ENCODE measurements at places on chromosomes 5 and 9.

- no peak for DNase-seq
Measured at GRCh38 chr9:113349445-113350094, at the start of gene BSPRY. TSS of gene BSPRY (plus strand) at chr9:113349541. CDS start at chr9:113349580, 39 bp downstream.

DNA sequence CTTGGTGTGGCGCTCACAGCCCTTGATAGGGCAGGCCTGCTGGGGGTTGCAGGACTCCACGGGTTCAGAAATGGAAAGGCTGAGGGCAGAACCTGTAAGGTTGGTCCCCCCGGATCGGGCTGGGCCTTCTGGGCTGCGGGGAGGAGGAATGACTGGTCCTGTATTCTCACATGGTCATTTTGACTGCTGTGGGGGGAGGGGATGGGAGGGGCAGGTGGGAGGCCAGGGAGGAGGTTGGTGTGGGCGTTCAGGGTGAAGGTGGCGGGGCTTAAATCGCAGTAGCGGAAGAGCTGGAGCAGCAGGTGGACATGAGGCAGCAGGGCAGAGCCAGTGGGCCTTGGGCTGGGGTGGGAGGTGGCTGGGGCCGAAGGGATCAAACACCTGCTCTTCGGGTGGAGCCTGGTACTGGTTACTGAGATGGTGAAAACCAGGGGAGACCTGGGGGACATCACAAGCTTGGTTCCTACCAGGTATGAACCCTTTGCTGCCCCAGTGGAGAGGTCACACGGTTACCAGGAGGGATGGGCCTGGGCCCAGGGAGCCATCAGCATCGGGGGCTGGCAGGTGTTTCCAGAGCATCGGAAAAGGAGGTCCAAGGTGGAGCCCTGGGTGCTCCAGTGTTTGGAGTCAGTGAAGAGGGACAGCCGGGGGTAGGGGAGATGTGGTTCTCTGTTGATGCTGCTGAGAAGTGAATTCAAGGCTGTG lies 1.8 kb downstream of the MRPS2 start:
- DNase-seq: no peak

- no peak for DNase-seq
Measured at GRCh38 chr9:98573749-98574278, 134.9 kb downstream of the GABBR2 start.

GRCh38 chr9:95785209-95785608 lies 90.3 kb upstream of the ERCC6L2 start:
- DNase-seq: no peak

DNA sequence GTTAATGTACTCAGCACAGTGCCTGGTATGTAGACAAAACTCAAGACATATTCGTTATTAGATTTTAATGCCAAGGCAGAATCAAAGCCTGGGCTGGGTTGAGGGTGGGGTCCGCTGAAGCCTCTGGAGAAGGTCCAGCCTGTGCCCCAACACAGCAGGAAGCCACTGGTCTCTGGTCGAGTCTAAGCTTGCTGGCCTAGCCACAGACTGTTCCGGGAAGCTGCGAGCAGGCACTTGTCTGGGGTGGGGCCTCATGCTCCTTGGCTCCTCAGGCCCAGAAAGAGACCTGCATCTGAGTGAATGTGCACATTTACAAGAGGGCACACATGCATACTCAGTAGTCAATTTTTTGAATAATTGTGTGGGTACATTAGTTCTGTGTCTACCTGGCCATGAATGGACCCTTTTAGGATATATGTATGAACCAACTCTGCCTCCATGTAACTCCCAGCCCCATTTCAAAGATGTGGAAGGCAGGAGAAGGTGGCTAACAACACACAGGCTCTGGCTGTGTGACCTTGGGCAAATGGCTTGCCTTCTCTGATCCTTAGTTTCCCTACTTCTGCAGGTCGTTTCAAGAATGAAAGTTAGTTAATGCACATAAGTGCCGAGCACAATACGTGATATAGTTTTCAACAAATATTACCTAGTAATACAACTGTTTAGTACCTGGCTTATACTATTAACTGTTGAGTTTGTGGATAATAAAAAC lies 18.3 kb downstream of the FAT2 start:
- DNase-seq: no peak

- no peak for DNase-seq
Measured at GRCh38 chr5:113212244-113212920, 222.4 kb downstream of the TSSK1B start.

GRCh38 chr9:129624168-129624759 lies 1.7 kb upstream of the NTMT1 start:
- DNase-seq: no peak

DNA sequence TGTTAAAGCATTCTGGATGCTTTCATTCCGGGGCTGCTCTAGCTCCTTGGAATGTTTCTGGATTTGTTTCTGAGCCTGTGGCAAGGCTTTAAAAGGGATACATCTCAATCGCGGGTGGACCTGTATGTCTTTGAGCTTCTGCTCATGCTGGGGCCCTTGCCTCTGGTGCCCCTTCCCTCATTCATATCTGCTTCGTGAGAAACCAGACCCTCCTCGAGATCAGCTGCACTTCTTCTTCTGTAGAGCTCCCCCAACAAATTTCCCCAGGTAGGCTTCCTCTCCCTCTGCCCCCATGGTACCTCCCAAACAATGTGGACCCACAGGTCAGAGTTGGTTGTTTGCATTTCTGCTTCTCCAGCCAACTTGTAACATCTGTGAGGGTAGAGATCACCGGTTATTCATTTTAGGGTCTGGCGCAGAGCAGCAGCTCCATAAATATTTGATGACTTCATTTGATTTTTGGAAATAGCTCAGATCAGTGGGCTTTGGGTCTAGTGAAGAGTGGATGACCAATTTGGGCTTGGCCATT lies 6.6 kb downstream of the ZNF618 start:
- DNase-seq: no peak

DNA sequence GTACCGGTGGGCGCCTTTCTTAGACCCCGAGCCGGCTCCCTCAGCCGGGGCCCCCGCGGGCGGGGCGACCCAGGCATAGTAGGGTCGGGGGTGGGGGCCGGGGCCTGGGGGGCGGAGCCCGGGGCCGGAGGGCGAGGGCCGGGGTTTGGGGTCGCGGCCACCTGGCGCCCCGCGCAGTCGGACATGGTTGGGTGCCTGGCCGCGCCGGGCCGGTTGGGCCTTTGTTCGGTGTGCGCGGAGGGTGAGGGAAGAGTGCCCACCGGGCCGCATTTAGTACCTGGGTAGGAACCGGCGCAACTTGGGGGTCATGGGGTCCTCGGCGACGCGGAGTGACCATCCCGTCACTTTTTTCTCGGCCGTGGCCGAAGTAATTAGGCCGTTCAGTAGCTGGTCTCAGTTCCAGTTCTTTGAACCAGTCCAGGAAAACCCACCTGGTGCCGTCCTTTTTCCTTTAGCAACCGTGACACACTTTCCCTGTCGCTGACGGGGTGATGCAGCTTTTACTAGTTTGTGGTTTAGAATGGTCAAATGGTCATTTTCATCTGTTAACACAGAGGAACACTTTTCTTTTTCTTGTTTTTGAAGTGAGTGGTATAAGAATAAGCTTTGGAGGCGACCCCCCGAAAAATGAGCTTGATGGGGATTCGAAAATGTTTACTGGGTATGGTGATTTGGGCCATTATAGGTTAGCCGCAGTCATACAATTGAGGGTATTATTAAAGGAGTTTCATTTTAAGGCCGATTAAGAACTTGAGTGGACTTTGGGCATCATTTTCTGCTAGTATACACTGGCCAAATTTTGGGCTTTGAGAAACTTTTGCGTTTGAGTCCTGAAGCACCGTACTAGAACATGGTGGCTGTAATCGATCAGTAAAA lies 589 bp downstream of the CKS2 start:
- no peak for DNase-seq

DNA sequence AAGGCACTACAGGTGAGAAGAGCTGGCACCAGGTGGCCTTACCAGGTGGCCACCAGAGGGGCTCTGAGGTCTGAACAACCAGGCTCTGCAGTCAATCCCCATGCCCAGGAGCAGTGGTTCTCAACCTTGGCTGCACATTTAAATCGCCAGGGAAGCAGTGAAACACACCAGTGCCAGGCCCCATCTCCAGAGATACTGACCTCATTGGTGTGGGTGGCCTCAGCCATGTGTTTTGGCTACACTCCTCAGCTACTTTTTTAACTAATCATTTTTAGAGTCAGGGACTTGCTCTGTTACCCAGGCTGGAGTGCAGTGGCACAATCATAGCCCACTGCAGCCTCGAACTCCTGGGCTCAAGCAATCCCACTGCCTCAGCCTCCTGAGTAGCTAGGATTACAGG lies 56.0 kb downstream of the GABBR2 start:
- DNase-seq: no peak

DNA sequence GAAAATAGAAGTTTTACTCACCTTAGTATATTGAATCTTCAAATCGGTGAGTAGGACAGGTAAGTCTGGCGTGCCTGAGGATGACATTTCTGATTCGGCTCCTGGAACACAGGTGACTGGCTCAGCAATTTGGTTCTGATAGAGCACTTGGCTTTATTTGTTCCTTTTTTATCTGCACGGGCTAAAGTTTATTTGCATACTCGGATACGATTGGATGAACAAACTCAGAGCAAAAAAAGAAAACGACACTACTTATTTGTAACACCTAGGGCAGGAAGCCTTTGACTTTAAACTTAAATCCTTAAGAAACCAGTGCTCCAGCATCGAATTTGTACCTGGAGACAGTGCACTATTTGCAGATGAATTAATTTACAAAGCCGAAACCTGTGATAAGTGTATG lies at the start of gene ALDH1A1:
ALDH1A1 (minus strand) TSS at position 140 of the 400 bp plus-strand sequence; CDS start at position 87, 53 bp downstream.
- no peak for DNase-seq

DNA sequence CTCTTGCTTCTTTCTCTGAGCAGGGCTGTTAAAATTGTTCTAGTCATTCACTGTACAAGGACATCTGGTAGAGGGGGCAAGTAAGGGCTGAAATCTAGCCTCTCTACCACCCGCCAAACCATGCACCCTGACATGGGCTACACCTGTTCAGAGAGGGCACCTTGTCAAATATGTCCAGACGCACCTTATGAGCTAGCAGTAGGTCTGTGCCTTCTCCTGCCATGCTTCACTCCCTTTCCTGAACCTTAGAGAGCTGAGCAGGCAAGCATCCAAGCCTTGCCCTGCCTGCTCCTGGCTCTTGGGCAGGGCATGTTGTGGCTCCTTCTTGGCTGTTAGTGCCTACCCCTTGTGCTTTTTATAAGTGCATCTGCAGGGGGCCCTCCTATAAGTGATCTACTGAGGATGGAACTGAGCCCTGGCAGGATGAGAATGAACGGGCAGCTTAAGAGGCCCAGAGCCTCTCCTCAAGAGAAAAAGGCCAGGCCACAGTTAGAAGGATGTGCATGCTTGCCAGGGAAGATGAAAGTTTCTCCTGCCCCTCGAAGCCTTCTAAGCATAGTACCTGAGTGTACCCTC lies 3.8 kb upstream of the NEUROG1 start:
- no peak for DNase-seq

DNA sequence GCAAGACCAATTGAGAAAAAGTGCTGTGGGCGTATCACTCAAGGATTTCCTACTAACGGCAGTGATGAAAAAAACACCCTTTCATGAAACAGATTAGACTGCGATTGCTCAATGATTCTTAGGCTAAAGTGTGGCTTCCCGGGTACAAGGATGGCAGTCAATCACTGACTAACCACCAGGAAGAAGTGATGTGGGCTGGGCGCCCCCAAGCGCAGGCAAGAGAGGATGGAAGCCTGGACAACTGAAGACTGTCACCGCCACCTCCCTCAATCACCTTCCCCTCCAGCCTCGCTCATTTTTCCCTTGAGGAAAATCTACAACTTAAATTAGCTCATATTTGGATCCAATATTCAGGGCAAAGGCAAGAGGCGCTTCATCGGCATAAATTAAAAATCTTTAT lies 707.2 kb downstream of the MTRR start:
- DNase-seq: no peak

DNA sequence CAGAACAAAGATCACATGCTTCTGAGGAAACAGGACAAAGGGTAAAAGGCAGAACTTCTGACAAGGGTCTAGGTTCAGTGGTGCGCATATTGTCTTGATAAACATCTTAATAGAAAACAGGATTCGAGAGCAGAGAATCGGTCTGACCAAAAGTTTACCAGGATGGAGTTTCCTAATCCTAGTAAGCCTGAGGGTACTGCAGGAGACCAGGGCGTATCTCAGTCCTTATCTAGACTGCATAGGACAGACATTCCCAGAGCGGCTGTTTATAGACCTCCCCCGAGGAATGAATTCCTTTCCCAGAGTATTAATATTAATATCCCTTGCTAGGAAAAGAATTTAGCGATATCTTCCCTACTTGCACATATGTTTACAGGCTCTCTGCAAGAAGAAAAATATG lies 32.4 kb upstream of the TNFSF8 start:
- DNase-seq: no peak

GRCh38 chr5:66958201-66958979 lies 238.2 kb downstream of the CD180 start:
- no peak for DNase-seq

- DNase-seq: no peak
Measured at GRCh38 chr9:73162987-73163768, 11.5 kb downstream of the ANXA1 start.
